ENCODE measurements at places on chromosomes 1 and 21.

DNA sequence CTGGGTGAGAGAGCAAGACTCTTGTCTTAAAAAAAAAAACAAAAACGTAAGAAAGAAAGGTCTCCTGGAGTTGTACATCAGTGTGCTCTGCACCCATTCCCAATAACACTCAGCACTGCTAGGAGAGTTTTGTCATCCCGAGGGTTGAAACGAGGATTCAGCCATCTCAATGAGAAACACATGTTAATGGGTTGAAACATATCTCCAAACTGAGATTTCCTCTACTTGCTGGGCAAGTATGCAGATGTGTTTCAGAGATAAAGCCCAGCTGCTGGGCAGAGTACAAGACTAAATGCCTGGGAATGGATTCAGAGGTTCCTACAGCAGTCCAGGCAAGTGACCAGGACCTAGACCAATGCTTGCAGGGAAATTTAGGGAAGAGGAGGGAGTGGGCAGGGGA lies 2.6 kb upstream of the MFN2 start:
- DNase-seq: no peak

- DNase-seq: no peak
These were observed 261.6 kb upstream of the TMEM51 start for GRCh38 chr1:14891991-14892390.

DNA sequence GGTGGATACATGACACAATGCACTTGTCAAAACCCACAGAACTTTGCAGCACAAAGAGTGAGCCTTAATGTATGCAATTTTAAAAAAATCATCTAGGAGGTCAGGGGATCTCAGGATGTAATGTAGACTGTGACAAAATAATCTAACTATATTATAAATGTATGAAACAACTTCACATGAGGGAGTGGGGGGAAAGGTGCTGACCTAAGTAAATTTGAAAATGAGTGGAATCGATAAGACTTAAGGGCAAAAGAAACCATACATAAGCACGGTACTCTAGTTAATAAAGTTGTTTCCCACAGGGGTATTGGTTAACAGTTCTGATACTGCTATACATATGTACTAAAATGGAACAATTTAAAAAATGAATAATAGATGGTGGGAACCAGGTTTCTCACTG lies 64.7 kb downstream of the PRPF38A start:
- DNase-seq: no peak

DNA sequence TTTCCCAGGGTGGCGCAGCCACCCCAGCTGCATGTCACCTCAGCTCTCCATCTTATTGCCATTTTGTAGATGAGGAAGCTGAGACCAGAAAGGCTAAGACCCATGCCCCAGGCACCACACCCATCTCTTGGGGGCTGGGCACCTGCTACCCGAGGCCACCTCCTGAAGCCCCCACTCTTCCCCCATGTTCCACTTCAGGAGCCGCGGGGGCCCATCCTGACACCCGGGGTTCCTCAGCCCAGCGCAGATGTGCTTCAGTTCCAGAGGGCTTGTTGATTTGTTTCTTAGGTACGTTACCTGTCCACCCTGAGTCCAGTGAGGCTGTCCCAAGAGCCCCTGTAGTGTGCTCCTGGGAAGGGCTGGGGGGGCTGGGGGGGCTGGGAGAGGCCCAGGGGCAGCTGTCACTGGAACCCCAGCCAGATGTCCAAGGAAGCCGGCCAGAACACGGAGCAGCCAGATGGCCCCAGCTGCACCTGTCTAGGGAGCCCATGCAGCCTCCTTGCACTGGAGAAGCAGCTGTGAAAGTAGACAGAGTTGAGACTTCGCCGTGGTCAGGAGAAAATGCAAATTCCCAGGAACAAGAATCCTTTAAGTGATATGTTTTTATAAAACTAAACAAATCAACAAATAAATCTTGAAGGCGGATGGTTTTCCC lies 17.1 kb upstream of the CCDC27 start:
- DNase-seq: no peak

DNA sequence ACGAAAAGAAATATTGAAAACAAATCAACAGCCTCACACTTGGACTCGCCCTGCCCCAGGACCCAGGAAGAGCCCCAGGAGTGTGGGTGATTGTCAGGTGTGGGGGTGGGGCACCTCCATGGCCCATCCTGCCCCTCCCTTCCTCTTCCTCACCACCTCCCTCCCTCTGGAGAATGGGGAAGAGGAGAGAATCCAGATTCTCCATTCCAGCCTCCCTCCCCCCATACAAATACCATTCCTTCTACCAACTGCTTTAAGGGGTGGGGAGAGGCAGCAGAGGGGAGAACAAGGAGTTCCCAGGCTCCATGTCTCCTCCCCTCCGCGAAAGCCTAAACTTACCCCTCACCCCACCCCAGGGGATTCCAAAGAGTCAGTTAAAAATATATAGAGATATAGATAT lies 36.7 kb downstream of the MEF2D start:
- no peak for DNase-seq

- DNase-seq: no peak
These were observed 15.0 kb upstream of the ERMAP start for GRCh38 chr1:42801832-42802473.

GRCh38 chr1:163399001-163399400 lies 77.2 kb downstream of the NUF2 start:
- DNase-seq: no peak

- DNase-seq: peak; percentile 94
These were observed 4.0 kb upstream of the CSF3R start for GRCh38 chr1:36486439-36487335.
